ENCODE measurements at places on chromosomes 1 and 21.

DNA sequence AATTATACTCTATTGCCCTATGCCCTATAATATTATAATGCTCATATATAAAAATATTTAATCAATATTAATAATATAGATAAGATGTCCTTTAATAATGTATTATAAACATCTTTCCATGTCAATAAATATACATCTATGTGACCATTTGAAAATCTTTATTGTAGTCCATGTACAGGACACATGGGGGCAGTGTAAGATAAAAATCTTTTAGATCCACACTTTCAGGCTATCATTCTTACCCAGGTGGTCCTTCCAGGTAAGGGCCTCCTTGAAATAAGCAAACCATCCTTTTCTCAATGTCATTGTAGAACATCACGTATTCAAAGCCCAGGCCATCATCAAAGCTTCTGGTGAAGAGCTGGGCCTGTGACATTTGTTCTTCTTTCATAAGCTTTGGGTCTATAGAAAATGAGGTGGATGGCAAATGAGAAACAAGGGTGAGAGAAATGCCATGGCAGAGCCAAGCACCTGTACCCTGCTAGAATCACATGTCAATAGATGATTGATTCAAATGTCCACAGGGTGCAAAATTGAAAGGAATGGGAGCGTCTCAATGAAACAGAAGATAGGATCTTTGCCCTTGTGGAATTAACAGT lies 20.2 kb downstream of the THEM4 start:
- no peak overlapping the region for H3K27ac ChIP-seq
- H3K4me1 ChIP-seq = no peaks in the 10 kb centered on the region
- H3K36me3 ChIP-seq = peaks cover 29% of the 10 kb centered on the region
- no peak overlapping the region for H3K4me3 ChIP-seq
- H3K27me3 ChIP-seq = no peaks in the 10 kb centered on the region
- DNase-seq = no peak

- no peaks in the 10 kb centered on the region for H3K27me3 ChIP-seq
- no peak for DNase-seq
- no peak overlapping the region for H3K4me3 ChIP-seq
- H3K36me3 ChIP-seq = no peaks in the 10 kb centered on the region
- peaks cover 13% of the 10 kb centered on the region for H3K4me1 ChIP-seq
- no peak overlapping the region for H3K27ac ChIP-seq
Observed at GRCh38 chr1:28910379-28911115, 3.8 kb upstream of the EPB41 start.

DNA sequence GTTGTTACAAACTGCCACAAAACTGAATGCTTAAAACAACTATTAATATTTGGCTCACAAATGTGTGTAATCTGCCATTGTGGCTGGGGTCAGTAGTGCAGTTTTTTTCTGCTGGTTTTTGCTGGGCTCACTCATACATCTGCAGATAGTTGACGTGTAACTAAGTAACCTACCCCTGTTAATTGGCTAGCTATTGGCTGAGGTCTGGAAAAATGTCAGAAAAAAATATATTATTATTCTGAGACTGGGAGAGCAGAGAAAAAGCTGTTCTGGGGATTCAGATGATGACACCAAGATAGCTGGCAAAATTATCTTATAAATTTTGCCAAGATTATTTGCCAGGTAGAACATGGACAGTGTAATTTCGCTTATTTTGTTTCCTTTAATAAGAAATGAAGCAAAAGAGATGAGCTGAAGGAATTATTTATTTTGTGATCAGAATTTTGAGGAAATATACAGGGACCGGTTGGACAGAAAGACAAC lies 616.1 kb upstream of the ADAMTS5 start:
- no peak overlapping the region for H3K4me3 ChIP-seq
- H3K27me3 ChIP-seq = no peaks in the 10 kb centered on the region
- no peak for DNase-seq
- H3K27ac ChIP-seq = no peak overlapping the region
- no peaks in the 10 kb centered on the region for H3K4me1 ChIP-seq

DNA sequence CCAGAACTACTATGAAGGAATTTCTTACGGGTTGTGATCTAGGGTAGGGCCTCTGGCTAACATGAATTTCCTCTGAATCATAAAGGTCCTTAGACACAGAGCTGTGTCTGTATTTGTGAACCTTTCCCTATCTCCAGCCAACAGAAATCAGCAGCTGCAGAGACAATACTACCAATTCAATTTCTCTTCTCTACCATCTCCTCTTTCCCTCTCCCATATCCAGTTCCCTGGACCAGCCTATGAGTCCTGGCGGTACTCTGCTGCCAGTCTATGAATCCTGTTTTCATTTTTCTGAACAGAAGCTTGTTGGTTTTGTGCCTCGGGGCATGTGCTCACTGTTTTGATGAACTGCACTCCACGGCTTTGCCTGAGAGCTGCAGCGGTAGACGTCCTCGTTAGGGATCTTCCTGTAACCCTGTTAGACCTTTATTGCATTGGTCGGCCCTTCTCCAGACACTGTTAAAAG lies 458.0 kb upstream of the VAMP3 start:
- H3K27me3 ChIP-seq = peaks cover 8% of the 10 kb centered on the region
- no peak overlapping the region for H3K27ac ChIP-seq
- no peak for DNase-seq
- H3K4me3 ChIP-seq = no peak overlapping the region
- no peaks in the 10 kb centered on the region for H3K36me3 ChIP-seq

- no peak overlapping the region for H3K27ac ChIP-seq
- DNase-seq = no peak
- peak overlapping the region; percentile 88 for H3K4me3 ChIP-seq
- H3K4me1 ChIP-seq = peaks cover 26% of the 10 kb centered on the region
Observed at GRCh38 chr1:25821630-25822091, 1.9 kb downstream of the MTFR1L start.

DNA sequence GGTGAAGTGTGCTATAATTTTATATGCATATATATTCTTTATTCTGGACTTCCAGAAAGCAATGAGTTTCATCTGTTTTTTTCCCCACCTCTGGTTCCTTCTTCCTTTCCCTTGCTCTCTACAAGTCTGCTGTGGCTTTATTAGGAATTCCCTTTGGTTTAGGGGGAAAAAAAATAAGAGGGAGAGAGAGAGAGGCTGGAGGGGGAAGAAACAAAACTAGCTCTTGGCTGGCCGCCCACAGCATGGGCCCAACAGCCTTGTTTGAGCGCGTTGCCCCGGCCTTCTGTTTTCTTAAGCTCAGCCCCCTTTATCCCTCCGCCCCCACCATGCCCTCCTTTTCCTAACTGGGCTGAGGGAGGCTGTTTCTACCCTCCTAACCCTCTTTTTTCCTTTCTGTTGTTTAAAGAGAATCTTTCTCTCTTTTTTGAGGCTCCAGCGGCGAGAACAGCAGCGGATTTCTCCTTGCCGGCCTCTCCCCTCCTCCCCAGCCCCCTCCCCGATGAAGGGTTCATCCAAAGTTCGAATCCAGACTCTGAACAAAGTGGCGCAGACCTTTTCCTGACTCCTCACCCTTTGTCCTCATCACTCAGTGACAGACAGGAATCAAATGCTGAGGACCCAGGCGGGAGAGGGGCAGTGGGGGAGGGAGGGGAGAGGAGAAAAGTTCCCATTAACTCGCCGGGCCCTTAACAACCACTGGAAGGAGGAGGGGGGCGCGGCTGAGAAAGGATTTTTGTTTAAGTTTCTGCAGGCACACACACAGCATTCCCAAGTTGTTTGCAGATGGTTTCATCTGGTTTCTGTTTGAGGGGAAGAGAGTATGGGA lies 29.7 kb downstream of the PBX1 start:
- peak overlapping the region; percentile 97 for H3K27ac ChIP-seq
- no peaks in the 10 kb centered on the region for H3K27me3 ChIP-seq
- peaks cover 76% of the 10 kb centered on the region for H3K4me1 ChIP-seq
- peaks cover 7% of the 10 kb centered on the region for H3K36me3 ChIP-seq
- peak overlapping the region; percentile 65 for H3K4me3 ChIP-seq
